Thoracic aorta (tissue), 2 donors: ENCODE measurements at places on chromosomes 4 and X. TPM values are rescaled to one million over a fixed set of nuclear protein-coding genes. Genes with fewer than 3 reads are reported as not detected.

GRCh38 chr4:151184523-151185458 is 85.4 kb downstream of the RPS3A start:
- no peaks in the 10 kb centered on the region for H3K4me1 ChIP-seq
- DNase-seq, result no peak
- no peak overlapping the region for H3K4me3 ChIP-seq
- H3K27me3 ChIP-seq, result no peaks in the 10 kb centered on the region
- no peaks in the 10 kb centered on the region for H3K36me3 ChIP-seq

- H3K4me3 ChIP-seq, result no peak overlapping the region
- no peaks in the 10 kb centered on the region for H3K27me3 ChIP-seq
- peaks cover 11% of the 10 kb centered on the region for H3K36me3 ChIP-seq
- no peaks in the 10 kb centered on the region for H3K4me1 ChIP-seq
Measured at GRCh38 chr4:147891476-147892115, 159.7 kb downstream of the ARHGAP10 start.

The TSPAN7 gene
- 17.7 TPM for total RNA-seq

The IL1RAPL1 gene
- not detected for total RNA-seq
